Heart left ventricle (tissue), 16 donors: ENCODE measurements at places on chromosomes 2 and 18. TPM values are rescaled to one million over a fixed set of nuclear protein-coding genes. Genes with fewer than 3 reads are reported as not detected.

Gene NPPC
- 3.9 TPM for polyA plus RNA-seq

Gene IL1RL1
- 1.1 TPM for polyA plus RNA-seq

GRCh38 chr2:39696101-39696553 lies 30.4 kb downstream of the TMEM178A start:
- DNase-seq, result no peak

DNA sequence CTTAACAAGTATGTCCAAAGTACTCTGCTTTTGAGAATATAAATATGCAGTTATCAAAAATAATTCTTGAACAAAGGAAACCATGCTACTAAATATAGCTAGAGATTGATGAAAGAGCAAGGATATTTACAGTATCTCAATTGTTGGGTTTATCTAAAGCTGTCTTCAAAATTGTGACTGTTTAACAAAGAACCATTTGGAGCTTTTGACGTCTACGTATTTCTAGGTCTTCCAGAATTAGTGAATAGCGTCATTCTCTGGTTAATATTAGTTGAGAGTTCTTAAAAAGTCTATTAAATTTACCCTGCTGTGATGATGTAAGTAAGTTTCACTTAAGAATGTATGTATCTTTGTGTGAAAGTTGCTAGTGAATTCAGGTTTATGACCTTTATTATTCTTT lies 223.1 kb upstream of the SIX3 start:
- no peak for DNase-seq

GRCh38 chr18:46468426-46469180 lies 188.4 kb downstream of the LOXHD1 start:
- no peak for DNase-seq

- DNase-seq, result no peak
Observed at GRCh38 chr2:201969938-201970785, 63.5 kb upstream of the FZD7 start.

Gene PRSS56
- not detected for polyA plus RNA-seq

Gene CROCC2
- polyA plus RNA-seq, result not detected

- DNase-seq, result no peak
Observed at GRCh38 chr2:142874293-142874814, 3.1 kb upstream of the KYNU start.

Gene ACMSD
- polyA plus RNA-seq, result not detected
